Astrocyte of the spinal cord (primary cell): ENCODE measurements at places on chromosomes 1 and 21.

GRCh38 chr1:43204394-43204793 is 32.3 kb downstream of the CFAP57 start:
- DNase-seq: no peak

DNA sequence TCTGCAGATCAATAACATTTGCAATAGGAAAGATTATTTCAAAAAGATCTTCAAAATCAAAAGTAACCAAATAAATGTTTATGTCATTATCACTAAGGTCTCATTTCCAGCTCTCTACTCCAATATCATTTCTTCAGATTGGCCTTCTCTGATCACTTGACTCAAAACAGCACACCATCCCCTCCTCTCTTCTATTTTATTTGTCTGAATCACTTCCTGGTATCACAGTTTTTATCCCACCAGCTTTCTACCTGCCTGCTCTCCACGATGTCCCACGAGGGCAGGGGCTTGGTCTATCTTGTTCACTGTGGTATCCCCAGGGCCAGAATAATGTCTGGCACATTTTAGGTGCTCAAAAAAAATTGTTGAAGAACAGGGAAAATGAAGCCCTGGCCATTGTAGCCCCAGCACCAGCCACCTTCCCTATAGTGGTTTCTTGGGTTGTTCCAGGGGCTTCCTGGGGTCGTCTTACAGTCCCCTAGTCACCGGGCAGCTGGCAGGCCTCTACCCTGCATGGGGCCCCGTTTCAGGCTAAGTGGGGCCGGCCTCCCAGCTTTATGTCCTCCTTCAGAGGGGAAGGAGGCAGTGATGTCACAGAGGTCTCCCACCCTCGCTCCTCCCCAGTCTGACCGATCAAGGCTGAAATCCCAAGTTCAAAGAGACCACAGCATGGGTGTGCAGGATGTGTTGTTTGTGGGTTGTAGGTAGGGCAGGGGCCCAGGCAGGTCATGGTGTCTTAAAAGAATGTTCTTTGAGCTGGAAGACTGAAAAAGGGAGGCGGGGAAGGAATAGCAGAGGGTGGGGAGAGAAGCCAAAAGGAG is 3.5 kb upstream of the PADI1 start:
- DNase-seq: peak; percentile 46

- peak; percentile 61 for DNase-seq
These were observed 84.1 kb upstream of the NEGR1 start for GRCh38 chr1:72366466-72366865.

- DNase-seq: no peak
These were observed 27.1 kb downstream of the CTNNBIP1 start for GRCh38 chr1:9882945-9883303.

- no peak for DNase-seq
These were observed 426.7 kb downstream of the KCNT2 start for GRCh38 chr1:196181594-196181878.

- no peak for DNase-seq
These were observed 3.0 kb downstream of the ALX3 start for GRCh38 chr1:110067479-110067892.

GRCh38 chr1:13950637-13951036 is 250.6 kb downstream of the PRDM2 start:
- DNase-seq: no peak

DNA sequence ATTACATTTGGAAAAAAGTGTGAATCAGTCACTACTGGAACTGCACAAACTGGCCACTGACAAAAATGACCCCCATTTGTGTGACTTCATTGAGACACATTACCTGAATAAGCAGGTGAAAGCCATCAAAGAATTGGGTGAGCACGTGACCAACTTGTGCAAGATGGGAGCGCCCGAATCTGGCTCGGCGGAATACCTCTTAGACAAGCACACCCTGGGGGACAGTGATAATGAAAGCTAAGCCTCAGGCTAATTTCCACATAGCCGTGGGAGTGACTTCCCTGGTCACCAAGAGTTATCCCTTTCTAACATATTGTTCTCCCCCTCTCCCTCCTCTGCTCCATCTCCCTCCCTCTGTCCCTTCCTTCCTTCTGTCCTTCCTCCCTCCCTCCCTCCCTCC is 47.7 kb upstream of the RHOU start:
- DNase-seq: no peak

DNA sequence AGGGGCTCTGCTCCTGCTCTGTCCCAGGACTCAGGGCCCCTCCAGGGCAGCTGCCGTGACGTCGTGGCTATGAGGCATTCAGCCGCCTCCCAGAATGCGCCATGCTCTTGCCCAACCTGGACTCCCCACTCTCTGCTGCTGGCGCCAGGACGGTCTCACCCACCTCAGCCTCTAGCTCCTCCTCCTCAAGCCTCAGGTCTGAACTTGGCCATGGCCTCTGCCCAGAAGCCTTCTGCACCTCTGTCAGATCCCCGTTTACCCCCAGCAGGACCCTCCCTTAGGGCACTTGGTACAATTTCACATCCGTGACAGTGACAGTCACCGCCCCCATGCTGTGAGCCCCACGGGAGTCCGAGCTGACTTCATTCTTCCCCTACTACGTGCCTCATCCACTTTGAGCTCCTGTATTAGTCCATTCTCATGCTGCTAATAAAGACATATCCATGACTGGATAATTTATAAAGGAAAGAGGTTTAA is 4.9 kb downstream of the CSTB start:
- no peak for DNase-seq

DNA sequence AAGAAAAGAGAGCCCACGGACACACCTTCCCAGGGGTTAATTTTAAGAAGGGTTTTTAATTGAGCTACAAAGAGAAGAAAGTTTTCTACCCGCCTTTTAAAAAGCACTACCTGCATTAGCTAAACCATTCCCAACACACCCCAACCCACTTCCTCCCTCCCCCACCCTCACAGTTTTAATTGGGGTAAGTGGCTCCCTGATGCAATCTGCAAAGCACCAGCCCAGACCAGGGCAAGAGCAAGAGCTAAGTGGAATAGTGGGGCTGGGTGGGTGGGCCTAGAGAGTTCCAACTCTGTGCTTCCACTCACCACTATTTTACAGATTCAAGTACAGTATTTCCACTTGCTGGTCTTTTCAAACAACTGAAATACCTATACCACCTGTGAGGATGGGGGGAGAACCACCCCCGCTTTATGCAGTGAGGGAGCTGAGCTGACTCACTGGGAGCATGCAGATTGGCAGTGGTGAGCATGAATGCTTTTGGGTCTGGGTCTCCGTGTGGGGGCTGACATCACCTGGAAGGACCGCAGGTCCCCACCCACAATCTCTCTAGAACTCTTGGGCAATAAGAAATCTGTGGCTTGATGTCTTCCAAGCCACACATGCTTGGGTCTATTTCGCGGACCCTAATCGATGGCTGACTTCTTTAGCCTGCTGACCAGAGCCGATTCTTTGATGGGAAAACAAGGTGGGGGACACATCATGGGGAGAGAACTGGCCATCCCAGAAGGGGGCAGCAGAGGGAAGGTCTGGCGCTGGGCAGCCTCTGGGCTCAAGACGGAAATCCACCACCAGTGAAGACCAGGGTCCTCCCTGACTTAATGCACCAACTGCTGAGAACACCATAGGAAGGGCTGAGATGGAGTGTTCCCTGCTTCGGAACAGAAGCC is 95.5 kb downstream of the SSBP3 start:
- peak; percentile 29 for DNase-seq

DNA sequence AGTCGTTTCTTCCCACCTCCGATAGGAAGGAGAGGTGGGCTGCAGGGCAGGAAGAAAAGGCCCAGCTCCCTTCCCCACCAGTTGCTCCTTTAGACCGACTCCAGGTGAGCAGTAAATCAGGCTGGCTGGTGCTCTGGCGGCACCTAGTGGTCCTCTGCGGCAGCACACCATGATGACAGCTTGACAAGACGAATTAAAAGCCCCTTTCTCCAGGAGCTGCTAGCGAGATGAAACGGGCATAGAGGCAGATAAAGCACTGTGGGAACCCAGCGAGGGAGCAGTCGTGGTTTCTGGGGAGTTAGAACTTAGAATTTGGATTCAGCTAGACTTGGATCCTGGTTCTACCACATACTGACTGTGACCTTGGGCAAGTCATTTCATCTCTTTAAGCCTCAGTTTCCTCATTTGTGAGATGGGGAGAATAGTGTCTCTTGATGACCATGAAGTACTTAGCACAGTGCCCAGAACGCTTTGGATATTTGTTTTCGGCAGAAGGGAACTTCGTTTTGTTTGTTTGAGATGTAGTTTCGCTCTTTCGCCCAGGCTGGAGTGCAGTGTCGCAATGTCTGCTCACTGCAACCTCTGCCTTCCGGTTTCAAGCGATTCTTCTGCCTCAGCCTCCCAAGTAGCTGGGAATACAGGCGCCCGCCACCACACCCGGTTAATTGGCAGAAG is 21.8 kb upstream of the COL9A2 start:
- DNase-seq: peak; percentile 75

DNA sequence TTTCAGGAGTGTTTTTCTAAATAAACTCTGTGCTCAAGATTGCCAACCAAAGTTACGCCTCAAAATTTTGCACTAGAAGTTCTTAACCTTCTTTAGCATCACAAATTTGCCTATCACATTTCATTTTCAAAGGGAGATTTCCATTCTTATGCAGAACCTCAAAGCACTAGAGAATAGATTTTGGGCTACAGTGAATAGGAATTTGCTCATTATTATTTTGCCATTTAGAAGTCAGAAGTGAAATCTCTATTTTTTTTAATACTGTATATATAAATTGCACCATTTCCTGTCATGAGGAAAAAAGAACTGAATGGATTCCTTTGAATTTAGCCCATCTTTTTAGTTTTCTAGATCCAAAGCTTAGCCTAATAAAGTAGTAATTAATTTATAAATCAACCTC is 796.4 kb downstream of the ADGRL2 start:
- no peak for DNase-seq

DNA sequence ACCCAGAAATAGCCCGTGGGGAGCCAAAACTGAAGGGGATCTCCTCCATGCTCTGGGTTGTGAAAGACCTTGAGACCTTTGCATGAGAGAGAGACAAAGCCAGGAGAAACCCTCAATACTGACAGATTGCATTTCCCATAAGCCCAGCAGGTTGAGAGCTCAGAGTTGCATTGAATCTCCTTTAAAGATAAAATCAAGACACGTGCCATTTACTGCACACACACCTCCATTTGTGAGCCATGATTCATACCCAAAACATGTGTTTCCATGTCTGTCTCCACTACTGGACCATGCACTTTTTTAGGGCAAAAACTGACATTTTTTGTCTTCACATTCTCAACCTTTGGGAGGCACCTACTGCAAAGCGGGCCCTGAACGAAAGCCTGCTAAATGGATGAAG is 144.0 kb upstream of the NRIP1 start:
- DNase-seq: no peak

- DNase-seq: no peak
These were observed 415.0 kb upstream of the VAMP3 start for GRCh38 chr1:7356079-7356478.

GRCh38 chr1:44628962-44629756 is 45.1 kb downstream of the TMEM53 start:
- peak; percentile 90 for DNase-seq

DNA sequence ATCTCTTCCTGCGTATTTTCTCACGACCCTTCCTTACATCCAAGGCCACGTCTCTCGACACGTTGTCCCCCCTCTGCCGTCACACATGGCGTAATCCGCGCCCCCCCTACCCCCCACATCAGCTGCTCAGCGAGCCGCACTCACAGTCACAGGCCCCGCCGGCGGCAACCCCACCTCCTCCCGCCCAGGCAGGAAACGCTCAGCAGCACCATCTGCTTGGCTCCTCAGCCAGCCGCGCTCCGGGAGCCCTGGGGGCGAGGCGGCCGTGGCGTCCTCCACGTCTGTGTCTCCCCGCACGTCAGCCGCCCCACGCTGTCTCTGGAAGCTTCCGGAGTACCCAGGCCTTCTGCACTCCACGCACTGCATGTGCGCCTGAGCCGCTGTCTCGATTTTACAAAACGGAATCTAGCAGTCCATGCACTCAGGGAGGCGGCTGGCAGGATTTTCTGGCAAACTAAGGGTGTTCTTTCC is 64.6 kb downstream of the SIK1 start:
- peak; percentile 78 for DNase-seq

- DNase-seq: no peak
These were observed 8.6 kb downstream of the CACNA1S start for GRCh38 chr1:201103666-201104065.

GRCh38 chr1:107459204-107459904 is 318.5 kb downstream of the NTNG1 start:
- no peak for DNase-seq

DNA sequence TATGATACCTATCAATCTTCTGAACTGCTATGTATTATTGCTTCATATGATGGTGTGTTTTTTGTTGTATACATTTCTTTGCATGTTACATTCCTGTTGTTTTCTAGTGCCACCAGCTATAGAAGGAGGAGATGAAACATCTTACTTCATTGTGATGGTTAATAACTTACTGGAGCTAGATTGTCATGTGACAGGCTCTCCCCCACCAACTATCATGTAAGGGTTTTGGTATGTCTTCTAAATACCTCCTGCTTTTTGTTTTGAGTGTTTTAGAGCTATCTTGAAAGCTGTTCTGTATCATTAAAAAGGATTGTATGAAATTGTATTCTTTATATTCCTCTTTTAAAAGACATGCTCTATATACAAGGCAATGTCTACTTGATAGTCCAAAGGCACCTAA is 282.7 kb downstream of the HMCN1 start:
- no peak for DNase-seq

DNA sequence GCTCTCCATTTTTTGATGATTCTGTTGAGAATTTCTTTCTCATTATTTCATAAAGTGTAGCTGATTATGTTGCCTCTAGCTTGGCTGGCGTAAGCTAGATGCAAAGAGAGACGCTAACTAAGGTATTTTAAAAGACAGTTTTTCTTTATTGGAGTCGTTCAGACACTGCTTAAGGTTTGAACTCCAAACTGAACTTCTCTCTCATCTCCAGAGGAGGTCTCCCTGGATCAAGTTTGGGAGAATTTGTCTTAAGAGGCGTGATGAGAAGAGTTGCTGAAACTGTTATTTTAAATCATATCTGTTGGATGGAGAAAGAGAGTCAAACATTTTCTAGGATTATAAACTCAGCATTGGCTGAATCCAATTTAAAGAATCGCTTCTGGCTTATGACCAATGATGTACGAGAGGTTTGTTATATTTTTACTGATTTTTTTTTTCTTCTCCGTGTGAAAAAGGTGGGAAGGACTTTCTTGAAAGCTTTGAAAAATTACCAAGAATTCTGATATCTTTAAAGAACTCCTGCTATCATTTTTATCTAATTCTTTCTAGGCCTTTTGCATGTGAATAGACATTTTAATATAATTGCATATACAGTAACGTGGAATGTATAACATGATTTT is 34.0 kb downstream of the MAP3K7CL start:
- peak; percentile 89 for DNase-seq

GRCh38 chr1:115135681-115136080 is 46.4 kb upstream of the TSPAN2 start:
- DNase-seq: peak; percentile 18

GRCh38 chr1:30411206-30411605 is 312.2 kb downstream of the MATN1 start:
- no peak for DNase-seq
